Activated naive CD4-positive, alpha-beta T cell treated with anti-CD3 and anti-CD28 coated beads, Interleukin-2, amount 10 ng/mL, durations not matched to agents 7 days and 5 days (primary cell): ENCODE measurements at places on chromosomes 7 and 10.
A peak's percentile ranks its signal among the peaks of the same experiment; 100 is the strongest.

- peak overlapping the region; percentile 88 for H3K4me3 ChIP-seq
- peaks cover 58% of the 10 kb centered on the region for H3K36me3 ChIP-seq
- H3K27ac ChIP-seq, result peak overlapping the region; percentile 95
- peaks cover 52% of the 10 kb centered on the region for H3K4me1 ChIP-seq
Measured at GRCh38 chr10:6579183-6579903, 733 bp downstream of the PRKCQ start.

DNA sequence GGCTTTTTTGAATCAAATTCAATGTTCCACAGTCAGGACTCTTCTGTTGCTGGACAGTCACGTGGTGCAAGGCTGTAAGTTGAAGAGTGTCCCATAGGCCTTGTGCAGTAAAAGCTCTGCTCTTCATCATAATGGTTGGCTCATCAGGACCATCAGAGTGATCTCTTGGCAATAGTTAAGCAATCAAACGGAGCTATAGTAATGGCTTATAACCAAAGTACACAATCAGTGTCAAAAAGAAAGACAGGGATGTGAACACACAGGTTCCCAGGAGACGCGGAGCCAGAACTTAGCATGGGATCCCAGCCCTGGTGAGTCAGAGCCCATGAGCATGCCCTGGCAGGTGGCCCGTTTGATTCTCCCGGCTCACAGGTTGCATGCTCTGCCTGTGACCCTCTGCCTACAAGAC is 10.8 kb upstream of the GPNMB start:
- no peak overlapping the region for H3K27ac ChIP-seq
- H3K4me3 ChIP-seq, result no peak overlapping the region
- H3K27me3 ChIP-seq, result no peaks in the 10 kb centered on the region
- peaks cover 2% of the 10 kb centered on the region for H3K4me1 ChIP-seq

GRCh38 chr7:32023376-32023775 is 46.8 kb downstream of the PDE1C start:
- no peaks in the 10 kb centered on the region for H3K27me3 ChIP-seq
- DNase-seq, result no peak
- H3K36me3 ChIP-seq, result no peaks in the 10 kb centered on the region
- H3K27ac ChIP-seq, result no peak overlapping the region
- H3K4me1 ChIP-seq, result no peaks in the 10 kb centered on the region

DNA sequence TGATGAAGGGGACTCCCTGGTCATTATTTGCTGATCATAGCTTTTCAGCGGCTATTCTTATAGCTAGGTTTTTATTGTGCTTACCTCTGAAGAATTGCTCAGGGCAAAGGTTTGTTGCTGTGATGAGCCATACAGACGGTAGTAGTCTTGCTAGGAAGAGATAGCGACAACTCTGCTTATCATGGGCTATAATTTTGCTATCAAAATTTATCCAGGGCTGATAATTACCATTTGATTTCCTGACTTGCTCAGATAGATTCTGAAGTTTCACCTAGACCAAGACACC is 103.9 kb downstream of the CFAP58 start:
- H3K4me3 ChIP-seq, result no peak overlapping the region
- H3K27me3 ChIP-seq, result peaks cover 17% of the 10 kb centered on the region
- H3K27ac ChIP-seq, result no peak overlapping the region

- H3K4me3 ChIP-seq, result peak overlapping the region; percentile 63
- H3K36me3 ChIP-seq, result peaks cover 86% of the 10 kb centered on the region
- H3K4me1 ChIP-seq, result peaks cover 96% of the 10 kb centered on the region
- H3K27me3 ChIP-seq, result no peaks in the 10 kb centered on the region
Measured at GRCh38 chr7:50393547-50394252, 56.5 kb downstream of the FIGNL1 start.

GRCh38 chr10:52644373-52645186 is 128.0 kb downstream of the MBL2 start:
- H3K4me3 ChIP-seq, result no peak overlapping the region
- no peaks in the 10 kb centered on the region for H3K4me1 ChIP-seq
- no peaks in the 10 kb centered on the region for H3K27me3 ChIP-seq
- H3K27ac ChIP-seq, result no peak overlapping the region
- peak; percentile 19 for DNase-seq

DNA sequence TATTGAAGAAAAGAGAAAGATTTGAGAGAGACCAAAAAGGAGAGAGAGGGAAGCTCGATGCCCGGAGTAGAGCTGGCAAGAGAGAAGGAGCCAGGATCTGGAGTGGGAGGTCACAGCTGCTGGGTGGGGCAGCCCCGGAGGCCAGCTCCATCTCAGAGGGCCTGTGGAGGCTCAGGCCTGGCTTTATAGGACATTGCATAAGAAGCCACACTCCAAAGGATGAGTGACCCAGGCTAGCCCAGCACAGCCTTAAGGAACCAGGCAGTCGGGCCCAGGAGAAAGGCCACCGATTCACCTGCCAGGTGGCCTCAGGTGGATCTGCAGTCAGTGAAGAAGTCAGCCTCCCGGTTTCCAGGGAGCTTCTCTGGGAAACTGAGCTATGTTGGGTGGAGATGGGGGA is 676 bp downstream of the PLAC9 start:
- no peak overlapping the region for H3K27ac ChIP-seq
- H3K36me3 ChIP-seq, result no peaks in the 10 kb centered on the region
- peaks cover 59% of the 10 kb centered on the region for H3K27me3 ChIP-seq
- no peaks in the 10 kb centered on the region for H3K4me1 ChIP-seq
- no peak overlapping the region for H3K4me3 ChIP-seq

DNA sequence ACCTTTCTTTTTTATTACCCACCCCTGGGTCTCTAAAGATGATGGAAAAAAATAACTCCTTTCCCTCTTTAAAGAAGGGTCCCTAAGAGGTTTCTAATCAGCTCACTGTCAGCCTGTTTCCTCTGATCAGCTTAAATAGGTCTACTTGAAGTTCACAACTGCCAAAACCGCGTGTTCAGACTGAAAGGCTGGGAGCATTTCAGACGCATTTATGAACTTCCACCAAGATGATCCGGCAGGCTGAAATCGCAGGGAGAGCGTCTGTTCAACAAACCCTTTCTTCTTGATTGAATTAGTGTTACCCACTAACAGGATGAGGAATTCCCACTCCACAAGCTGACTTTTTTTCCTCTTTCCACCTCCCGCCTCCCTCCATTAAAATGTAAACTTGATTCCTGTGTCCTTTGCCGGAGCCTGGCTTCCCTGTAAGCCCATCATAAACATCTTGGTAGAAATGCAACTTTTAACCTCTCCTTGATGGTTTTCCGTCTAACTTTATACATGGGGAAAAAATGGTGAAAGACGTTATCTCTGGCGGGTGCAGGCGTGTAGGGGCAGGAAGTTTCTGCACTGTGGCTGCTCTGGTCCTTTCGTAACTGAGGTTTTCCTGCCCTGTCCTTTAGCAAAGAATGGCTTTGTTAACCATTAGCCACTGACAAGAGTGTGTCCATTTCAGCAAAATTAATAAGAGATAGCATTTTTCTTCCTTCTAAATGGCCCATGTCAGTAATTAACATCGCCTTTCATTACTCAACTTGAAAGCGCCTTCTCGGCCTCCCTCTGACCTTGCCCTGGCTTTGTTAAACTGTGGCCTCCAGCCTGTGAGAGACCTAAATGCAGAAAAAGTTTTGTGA is 130.7 kb downstream of the BAMBI start:
- H3K4me1 ChIP-seq, result no peaks in the 10 kb centered on the region
- no peaks in the 10 kb centered on the region for H3K36me3 ChIP-seq
- no peak for DNase-seq
- peaks cover 16% of the 10 kb centered on the region for H3K27me3 ChIP-seq
- no peak overlapping the region for H3K4me3 ChIP-seq

DNA sequence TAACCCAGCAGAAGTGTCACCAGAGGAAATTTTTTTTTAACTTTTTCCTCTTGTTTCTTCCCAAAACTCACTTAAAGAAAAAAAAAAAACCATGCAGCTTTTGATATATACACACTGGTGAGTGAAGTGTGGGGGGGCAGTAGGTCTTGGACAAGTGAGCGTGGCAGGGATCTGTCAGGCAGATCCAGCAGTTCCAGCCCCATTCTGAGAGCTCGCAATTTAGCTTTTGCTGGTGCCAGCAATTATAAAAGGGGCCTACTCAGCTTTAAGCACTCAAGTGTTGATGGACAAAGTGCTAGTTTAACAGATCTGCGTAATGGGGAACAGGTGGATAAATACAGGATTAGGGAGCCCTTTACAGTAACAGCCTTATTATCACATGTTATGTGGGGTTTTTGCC is 619.2 kb upstream of the GALNT17 start:
- H3K4me3 ChIP-seq, result no peak overlapping the region
- no peak overlapping the region for H3K27ac ChIP-seq
- DNase-seq, result no peak
- no peaks in the 10 kb centered on the region for H3K4me1 ChIP-seq
- no peaks in the 10 kb centered on the region for H3K36me3 ChIP-seq
- H3K27me3 ChIP-seq, result no peaks in the 10 kb centered on the region

DNA sequence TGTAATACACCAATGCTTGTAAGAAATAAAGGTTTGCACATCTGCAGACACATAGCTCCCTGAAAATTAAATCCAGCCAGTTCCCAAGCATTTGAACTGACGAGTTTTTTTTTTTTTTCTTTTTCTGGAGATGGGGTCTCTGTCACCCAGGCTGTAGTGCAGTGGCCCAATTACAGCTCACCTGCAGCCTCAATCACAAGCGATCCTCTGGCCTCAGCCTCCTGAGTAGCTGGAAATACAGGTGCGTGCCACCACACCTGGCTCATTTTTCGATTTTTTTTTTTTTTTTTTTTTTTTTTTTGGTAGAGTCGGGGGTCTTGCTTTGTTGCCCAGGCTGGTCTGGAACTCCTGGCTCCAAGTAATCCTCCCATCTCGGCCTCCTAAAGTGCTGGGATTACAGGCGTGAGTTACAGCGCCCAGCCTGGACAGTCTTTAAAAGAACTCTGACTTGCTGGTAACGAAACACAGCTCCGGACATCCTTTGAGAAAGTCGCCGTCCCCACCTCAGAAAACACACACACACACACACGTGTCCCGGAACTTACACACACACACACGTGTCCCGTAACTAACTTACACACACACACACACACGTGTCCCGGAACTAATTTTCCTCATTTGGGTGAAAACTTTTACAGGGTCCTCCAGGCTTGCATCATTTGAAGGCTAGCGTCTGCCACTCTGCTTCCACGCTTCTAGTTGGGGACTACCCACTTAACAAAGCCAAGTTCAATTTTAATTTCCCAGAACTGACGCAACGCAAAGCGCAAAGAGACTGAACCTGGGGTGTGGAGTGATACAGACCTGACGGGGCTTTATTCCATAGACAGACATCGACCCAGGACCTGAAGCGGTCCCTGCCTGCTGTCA is 18.6 kb downstream of the OCM2 start:
- peaks cover 3% of the 10 kb centered on the region for H3K27me3 ChIP-seq
- peak; percentile 51 for DNase-seq

- DNase-seq, result no peak
- no peak overlapping the region for H3K27ac ChIP-seq
- no peak overlapping the region for H3K4me3 ChIP-seq
- no peaks in the 10 kb centered on the region for H3K27me3 ChIP-seq
Measured at GRCh38 chr10:131049016-131049415, 262.5 kb downstream of the TCERG1L start.

DNA sequence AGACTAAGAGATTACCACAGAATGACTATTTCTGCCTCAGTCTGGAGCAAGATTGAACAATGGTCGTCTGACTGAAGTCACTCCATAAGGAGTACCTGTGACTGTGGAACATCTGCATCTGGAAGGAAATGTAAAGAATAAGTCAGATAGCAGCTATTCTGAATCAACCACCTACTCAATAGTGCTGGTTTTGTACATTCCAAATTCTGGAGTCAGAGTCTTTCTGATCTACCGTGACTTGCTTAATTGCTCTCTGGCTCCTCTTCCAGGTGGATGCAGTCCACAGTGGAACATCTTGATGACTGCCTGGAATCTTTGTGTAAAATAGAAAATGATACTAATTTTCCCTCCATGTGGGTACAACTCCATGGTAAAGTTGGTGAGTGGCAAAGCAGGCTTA is 156.3 kb upstream of the SEMA3C start:
- no peaks in the 10 kb centered on the region for H3K36me3 ChIP-seq
- H3K27ac ChIP-seq, result no peak overlapping the region
- H3K4me1 ChIP-seq, result no peaks in the 10 kb centered on the region
- H3K4me3 ChIP-seq, result no peak overlapping the region

GRCh38 chr7:22137026-22137425 is 191.3 kb upstream of the CDCA7L start:
- H3K27ac ChIP-seq, result no peak overlapping the region
- H3K36me3 ChIP-seq, result no peaks in the 10 kb centered on the region
- no peaks in the 10 kb centered on the region for H3K4me1 ChIP-seq
- no peak for DNase-seq

DNA sequence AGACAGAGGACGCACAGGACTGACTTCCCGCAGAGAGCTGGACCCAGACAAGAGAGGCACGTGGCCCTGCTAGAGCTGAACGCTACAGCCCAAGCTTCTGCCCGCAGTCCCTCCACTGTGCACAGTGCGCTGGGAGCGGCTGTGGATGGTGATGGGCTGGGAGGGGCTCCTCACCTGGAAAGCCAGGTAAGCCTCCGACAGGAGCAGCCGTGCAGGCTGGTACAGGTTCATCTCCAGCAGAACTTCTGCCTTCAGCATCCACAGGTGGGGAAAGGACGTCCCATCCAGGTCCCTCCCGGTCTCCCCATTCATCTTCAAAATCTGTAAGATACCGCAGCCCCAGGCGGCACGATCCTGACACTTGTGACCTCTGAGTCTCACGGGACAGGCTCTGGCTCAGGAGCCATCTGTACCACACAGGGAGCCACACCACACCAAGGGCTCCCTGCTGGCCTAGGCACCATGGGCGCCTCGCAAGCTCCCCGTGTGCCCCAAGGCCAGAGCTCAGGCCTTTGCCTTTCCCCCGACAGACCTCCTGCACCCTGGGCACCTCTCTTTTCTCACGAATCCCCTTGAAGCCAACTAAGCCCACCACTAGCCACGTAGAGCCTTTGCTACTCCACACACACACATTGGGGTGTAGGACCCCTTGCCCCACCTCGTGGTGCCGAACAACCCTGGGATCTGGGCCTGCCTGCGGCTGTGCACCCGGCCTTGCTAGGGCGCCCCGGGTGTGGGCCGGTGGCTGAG is 76.3 kb downstream of the CFAP46 start:
- H3K4me1 ChIP-seq, result peaks cover 18% of the 10 kb centered on the region
- H3K27me3 ChIP-seq, result peaks cover 9% of the 10 kb centered on the region
- no peaks in the 10 kb centered on the region for H3K36me3 ChIP-seq
- DNase-seq, result peak; percentile 17
- H3K4me3 ChIP-seq, result no peak overlapping the region

GRCh38 chr10:72557362-72557761 is 68.5 kb downstream of the MICU1 start:
- DNase-seq, result no peak
- H3K4me1 ChIP-seq, result peaks cover 10% of the 10 kb centered on the region
- no peak overlapping the region for H3K27ac ChIP-seq
- no peaks in the 10 kb centered on the region for H3K27me3 ChIP-seq
- H3K36me3 ChIP-seq, result peaks cover 31% of the 10 kb centered on the region

DNA sequence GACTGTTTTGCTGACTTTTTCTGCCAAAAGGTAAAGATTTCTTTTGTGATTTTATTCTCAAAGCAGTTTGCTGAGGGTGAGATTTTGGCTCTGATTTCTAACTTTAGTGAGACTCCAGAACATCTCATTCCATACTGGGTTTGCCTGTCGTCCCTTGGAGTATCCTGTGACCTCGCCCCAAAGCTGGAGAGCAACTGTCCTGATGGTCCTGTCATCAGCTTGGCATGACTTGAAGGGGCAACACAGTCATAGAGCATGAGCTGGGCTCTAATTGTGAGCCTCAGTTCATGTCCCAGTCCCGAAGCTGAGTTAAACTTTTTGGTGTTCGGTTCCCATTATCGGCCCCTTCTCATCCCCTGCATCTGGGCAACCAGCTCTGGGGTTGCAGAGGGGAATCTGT is 23.4 kb downstream of the C10orf90 start:
- DNase-seq, result no peak
- no peaks in the 10 kb centered on the region for H3K27me3 ChIP-seq
- H3K36me3 ChIP-seq, result no peaks in the 10 kb centered on the region

- no peaks in the 10 kb centered on the region for H3K36me3 ChIP-seq
- H3K4me1 ChIP-seq, result no peaks in the 10 kb centered on the region
- H3K4me3 ChIP-seq, result no peak overlapping the region
Measured at GRCh38 chr10:36440539-36440938, 684.9 kb upstream of the ANKRD30A start.
